ENCODE measurements at places on chromosomes 6 and 20.

DNA sequence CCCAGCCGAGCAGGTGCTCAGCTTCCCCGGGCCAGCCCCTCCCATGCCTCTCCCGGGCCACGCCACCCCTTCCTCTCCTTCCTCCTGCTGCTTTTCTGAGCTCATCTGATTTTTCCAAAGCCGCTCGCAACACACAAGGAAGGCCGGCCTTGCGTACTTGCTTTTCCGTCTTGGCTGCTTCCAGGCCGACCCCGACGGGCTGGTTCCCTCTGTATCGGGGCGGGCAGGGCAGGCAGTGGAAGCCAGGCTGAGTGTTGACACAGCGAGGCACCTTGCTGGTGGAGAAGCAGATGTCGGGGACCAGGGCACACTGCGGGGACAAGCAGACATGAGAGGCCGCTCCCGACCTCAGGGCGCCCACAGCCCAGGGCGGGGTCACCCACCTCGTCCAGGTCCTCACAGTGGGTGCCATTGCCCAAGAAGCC lies 21.1 kb downstream of the THBS2 start:
- no peak for DNase-seq

GRCh38 chr6:106731144-106731842 lies 101.9 kb downstream of the QRSL1 start:
- no peak for DNase-seq

- peak; percentile 100 for DNase-seq
These were observed 44.5 kb downstream of the NCOA7 start for GRCh38 chr6:125835221-125835744.

DNA sequence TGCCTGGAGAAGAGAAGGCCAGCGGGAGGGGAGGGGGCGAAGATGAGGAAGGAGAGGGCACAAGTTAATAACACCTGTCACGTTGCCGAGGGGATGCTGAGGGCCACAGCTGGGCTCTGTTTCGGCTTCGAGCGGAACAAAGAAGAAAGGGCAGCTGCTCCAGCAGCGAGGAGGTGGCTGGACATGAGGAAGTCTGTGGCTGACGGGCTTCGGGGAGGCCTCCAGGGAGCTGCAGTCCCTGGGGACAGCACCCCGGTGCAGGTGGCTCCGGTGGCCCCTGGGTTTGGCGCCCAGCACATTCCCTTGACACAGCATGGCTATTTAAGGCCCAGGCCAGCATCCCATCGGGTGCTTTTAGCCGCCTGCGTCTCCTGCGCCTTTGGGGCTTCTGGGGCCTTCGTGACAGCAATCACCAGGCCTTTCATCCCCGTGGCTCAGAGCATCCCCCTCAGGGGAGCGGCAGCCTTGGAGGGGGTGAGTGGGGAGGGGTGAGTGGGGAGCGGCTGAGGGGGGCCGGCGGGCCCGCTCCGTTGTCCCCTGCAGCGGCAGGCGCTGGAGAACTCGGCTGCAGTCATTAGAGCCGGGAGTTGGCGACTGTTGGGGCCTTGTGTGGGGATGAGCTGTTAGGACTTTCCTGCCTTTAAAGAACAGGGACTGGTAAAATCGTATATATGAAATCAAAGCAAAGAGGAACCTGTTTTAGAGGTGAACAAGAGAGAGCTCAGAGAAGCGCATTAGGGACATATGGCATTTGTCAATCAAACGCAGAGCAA lies 99.0 kb downstream of the TMEM242 start:
- DNase-seq = no peak

DNA sequence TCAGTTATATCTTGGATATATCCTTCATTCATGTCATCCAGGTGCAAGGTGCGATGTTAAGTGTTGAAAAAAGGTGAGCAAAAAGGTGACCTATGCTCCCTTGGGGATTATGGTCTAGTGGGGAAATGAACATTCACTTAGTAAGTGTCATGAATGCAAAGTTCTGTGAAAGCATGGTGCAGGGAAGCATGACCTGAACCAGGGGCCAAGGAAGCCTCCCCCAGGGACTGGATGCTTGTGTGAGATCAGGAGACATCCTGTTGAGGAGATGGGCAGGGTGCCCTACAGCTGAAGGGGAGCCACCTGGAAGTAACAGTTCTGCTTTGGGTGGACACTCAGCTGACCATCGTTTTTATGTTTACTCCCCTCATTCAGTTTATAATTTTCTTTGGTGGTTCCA lies 179.5 kb downstream of the SYNDIG1 start:
- DNase-seq = no peak

DNA sequence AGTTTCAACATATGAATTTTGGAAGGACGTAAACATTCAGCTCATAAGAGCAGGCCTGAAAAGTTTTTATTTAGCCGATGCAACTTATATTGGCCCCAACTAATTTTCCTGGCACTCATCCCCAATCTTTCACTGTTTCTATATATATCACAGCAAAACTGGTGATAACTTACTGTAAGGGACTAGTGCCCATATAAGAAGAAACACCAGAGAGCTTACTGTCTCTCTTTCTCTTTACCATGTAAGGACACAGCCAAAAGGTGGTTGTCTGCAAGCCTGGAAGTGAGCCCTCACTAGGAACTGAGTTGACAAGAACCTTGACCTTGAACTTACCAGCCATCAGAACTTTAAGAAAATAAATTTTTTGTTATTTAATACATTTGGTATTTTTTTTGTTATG lies 807.4 kb upstream of the CITED2 start:
- DNase-seq = no peak

GRCh38 chr20:49868538-49868937 lies 46.8 kb downstream of the SPATA2 start:
- DNase-seq = no peak

- peak; percentile 78 for DNase-seq
These were observed 10.4 kb downstream of the ZSWIM3 start for GRCh38 chr20:45867819-45868176.

GRCh38 chr6:16505711-16506357 lies 255.4 kb downstream of the ATXN1 start:
- DNase-seq = peak; percentile 34

- peak; percentile 59 for DNase-seq
These were observed 86.7 kb downstream of the GMDS start for GRCh38 chr6:2158596-2159271.

GRCh38 chr6:142892254-142893021 lies 52.5 kb downstream of the HIVEP2 start:
- DNase-seq = no peak

GRCh38 chr6:53986721-53987521 lies 124.3 kb upstream of the MLIP start:
- peak; percentile 45 for DNase-seq

- DNase-seq = no peak
These were observed 22.7 kb upstream of the TGM6 start for GRCh38 chr20:2358006-2358405.

DNA sequence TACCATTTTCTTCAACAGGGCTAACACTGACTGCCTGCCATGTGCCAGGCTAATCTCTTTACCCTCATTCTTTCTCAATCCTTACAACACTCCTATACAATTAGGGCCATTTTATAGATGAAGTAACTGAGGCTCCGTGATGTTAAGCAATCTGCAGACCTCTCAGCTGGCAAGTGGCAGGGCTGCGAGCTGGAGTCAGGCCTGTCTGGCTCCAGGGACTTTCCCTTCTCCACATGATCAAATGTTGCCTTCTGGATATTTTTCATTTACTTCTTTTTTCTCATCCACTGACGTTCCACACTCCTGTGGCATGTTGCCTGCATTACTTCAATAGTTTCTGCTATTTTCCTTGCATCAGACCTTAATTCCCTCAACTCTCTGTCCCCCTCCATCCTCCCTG lies 55.2 kb upstream of the TAGAP start:
- DNase-seq = no peak

DNA sequence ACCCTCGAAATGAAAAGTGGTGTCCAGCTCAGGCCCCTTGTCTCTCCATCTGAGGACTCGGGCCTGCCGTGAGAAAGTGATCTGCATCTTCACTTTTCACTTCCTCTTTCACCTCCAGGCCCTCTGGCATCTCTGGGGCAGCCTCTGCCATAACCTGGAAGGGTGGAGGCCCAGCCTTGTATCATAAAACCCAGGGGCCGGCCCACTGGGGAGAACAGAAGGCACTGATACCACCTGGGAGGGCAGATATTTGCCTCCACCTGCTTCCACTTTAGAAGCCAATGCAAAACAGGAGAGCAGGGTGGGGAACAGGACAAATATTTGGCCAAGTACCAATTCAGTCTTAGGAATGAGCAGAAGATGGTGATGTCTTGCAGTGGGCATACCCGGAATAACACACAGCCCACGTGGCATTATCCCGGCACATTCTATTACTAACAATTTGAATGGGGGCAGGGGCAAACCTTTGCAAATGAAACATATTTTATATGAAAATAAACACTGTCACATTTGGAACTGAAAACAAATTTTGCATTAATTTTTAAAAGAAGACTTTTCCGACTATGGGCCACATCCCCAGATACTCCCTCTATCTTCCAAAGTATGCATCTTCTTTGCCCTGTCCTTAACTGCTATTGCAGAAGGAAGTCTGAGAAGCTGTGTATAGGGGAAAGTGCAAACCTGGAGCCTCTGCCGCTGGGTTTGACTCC lies 69.2 kb upstream of the TBC1D7 start:
- DNase-seq = no peak

- DNase-seq = no peak
These were observed 224.4 kb downstream of the TPBG start for GRCh38 chr6:82588020-82588419.

DNA sequence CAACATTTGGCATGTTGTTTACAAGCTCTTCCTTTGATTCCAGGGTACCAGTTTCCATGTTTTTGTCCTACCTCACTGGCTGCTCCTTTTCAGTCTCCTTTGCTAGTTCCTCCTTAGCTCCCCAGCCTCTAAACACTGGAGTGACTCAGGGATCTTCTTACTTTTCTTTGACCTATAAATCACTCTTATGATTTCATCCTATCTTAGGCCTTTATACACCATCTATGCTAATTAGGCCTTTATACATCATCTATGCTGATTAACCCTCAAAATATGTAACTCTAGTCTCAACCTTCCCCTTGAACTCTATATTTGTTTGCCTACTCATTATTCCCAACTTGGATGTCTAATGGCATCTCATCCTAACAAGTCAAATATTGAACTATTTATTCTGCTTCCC lies 9.5 kb downstream of the TMEM30A start:
- peak; percentile 90 for DNase-seq

DNA sequence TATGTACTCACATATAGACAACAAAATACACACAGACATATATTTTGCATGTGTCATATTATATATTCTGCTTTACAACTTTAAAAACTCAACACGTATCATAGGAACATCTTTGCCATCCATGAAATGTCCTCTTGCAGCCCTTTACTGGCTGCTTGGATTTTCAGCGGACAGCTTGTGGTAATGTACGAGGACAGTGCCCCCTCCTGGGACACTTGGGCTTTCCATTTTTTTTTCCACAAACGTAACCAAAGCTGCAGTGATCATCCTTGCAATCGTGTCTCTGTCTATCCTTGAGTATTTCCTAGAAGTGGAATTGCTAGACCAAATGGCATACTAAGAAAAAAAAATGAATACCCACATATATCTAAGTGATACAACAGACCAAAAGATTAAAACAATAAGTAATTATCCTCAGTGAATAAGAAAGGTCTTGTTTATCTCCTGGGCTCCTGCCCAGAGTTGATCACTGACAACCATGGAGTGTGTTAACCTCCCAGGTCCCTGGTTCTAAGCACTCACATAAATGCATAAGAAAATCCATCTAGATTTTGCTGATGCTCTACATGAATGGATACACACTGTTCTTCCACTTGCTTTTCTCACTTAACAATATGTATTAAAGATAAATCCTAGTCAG lies 18.1 kb downstream of the BPI start:
- peak; percentile 60 for DNase-seq

DNA sequence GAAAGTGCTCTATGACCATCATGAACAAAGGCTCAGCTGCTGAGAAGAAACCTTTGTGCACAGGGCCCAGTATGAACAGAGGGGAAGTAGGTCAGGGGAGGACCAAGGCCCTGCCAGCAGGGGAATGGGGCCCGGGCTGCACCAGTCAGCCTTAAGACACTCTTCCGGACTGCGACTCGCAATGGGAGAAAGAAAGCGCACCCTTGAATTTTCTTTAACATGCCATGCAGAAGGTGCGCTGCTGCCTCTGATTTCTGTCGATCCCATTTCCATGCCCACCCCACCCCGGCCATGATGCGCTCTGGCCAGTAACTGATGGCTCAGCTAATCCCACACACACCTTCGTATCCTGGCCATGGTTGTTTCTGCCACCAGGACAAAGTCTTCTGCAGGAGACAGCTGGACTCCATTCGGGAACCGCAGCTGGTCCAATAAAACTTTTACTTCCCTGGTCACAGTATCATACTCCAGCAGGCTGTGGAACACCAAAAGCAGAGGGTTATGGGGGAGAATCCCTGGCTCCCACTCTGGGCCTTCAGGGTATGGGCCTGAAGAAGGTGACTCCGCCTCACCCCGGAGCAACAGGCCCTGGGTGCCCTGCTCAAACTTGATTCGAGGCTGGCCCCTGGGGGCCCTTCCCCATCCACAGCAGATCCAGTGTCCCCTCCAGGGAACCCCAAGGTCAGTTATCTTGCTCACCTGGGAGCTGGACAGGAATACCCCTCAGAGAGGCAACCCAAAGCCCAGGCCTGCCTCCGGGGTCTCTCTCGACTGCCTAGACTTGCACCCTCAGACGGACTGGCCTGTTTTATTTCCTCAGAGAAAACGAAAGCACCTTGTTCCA lies 20.3 kb downstream of the CST7 start:
- DNase-seq = no peak

- peak; percentile 80 for DNase-seq
These were observed 50.7 kb upstream of the TPD52L1 start for GRCh38 chr6:125102891-125103290.

GRCh38 chr6:72316675-72317380 lies 305.0 kb upstream of the KCNQ5 start:
- no peak for DNase-seq

DNA sequence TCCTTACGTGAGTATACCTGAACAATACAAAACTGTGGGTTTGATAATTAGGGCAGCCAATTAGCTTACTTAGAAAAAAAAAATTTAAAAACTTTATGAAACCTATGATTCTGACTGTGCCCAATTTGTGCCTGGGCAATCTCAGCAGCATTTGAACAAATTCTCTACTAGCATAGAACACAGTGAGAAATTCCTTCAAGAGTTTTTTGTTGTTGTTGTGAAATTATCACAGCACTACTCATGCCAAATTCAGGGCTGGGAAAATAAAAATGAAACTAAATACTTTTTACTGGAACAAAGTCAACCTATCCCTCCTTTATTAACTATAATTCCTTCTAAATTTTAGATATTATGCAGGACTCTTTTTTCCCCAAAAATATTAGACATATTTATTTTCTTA lies 42.9 kb downstream of the POU3F2 start:
- peak; percentile 8 for DNase-seq

GRCh38 chr6:43671801-43672690 lies 15.5 kb downstream of the MRPS18A start:
- DNase-seq = no peak

Measured in amniotic epithelial cell (primary cell).